ENCODE measurements at places on chromosomes 12 and 14.

GRCh38 chr12:3142386-3142785, 65.2 kb downstream of the TSPAN9 start:
- DNase-seq: no peak

- DNase-seq: no peak
Observed at GRCh38 chr12:54579258-54579657, 9.2 kb downstream of the PPP1R1A start.

- no peak for DNase-seq
Observed at GRCh38 chr12:121657305-121658008, 12.0 kb downstream of the MORN3 start.

DNA sequence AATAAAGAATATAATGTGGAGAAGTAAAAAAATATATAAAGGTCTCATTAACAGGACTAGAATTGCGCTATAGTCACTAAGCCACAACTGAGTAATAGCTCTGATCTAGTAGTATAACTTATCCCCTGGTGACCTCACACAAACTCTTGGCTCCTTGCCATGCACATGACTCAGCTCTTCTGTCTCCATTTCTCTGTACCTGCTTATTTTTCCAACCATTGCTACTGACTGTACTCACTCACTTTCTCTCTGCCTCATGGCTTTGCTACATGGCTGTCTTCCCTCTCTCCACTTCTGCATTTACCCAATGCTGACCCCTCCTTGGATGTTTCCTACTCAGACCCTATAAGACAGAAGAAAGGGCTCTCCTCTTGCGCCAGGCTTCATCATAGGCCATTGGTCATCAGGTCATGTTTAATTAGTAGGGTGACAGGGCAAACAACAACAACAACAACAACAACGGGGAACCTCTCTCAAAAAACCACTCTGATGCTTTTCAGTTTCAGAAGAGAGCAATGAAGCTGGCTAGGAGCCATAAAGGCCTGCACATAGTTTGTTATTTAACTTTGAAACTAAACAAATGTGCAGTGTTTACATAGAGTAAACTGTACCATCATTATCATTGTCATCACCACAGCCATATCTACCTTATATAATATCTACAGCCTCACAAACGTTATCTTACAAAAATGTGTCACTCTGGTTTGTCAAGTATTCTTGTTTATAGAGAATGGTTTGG, 25.6 kb upstream of the KRAS start:
- DNase-seq: no peak

DNA sequence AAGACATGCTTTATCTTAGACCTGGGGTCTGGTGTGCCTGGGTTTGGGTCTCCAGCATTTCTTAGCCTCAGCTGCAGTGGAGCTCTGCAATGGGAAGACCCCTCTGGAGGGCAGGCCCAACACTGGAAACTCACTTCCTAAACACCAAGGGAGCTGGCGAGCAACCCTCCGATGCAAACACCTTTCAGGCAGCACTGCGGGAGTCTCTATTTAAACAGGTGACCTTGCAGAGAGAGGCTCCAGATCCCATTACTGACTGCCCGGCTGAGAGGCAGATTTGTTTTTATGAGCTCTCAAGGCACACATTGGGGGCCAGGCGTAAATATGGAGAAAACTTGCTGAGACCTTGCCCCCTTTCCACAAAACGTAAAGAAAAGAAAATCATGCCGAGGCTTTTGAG, 195.5 kb downstream of the PAX9 start:
- DNase-seq: no peak

GRCh38 chr12:55708695-55709233, 1.1 kb upstream of the ITGA7 start:
- no peak for DNase-seq

GRCh38 chr12:107894589-107894988, 120.1 kb downstream of the ASCL4 start:
- no peak for DNase-seq

DNA sequence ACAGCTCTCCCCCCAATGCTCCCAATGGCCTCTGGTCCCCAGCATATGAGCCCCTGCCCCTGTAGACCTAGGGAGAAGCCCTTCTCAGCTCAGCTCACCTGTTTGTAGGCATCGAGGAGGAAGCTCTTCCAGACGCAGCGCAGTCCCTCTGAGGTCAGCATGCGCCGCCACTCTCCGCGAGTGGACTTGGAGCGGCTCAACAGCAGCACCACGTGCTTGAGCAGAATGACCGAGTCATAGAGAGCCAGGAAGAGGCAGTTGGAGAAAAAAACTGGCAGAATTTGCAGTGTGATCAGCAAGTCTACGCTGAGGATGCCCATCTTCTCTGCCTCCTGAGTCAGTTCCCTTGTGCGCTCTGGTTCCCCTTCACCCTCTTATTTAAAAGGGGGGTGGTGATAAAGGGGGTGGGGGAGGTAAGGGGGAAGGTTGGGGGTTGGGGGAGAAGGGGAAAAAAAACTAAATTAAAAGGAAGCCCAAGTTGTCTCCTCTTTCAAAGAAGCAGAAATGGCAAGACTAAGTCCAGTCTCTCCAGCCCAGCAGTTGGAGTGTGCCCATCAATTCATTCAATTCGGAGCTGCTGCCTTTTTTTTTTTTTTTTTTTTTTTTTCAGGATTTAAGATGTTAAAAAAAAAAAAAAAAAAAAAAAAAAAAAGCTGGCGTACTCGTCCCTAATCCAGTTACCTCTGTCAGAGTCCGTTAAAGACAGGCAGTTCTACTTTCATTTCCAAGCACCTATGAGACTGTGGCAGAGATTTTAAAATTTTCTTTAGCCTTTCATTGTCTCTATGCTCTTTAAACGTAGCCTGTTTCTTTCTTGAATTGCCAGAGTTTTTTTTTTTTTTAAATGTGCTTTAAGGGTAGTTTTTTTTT, at the start of gene DIO2:
TSS of gene DIO2 (minus strand) at position 352 of the 870 bp plus-strand sequence. CDS start at position 320, 32 bp downstream.
- DNase-seq: peak; percentile 10
